ENCODE measurements at places on chromosomes 13 and 19.

- DNase-seq, result no peak
Observed at GRCh38 chr19:46081928-46082727, 41.3 kb upstream of the IGFL4 start.

GRCh38 chr13:43273362-43273761, 250.0 kb downstream of the DNAJC15 start:
- no peak for DNase-seq

- DNase-seq, result no peak
Observed at GRCh38 chr13:23751195-23751594, 138.0 kb downstream of the MIPEP start.

GRCh38 chr13:26342898-26343297, 89.0 kb downstream of the CDK8 start:
- no peak for DNase-seq

DNA sequence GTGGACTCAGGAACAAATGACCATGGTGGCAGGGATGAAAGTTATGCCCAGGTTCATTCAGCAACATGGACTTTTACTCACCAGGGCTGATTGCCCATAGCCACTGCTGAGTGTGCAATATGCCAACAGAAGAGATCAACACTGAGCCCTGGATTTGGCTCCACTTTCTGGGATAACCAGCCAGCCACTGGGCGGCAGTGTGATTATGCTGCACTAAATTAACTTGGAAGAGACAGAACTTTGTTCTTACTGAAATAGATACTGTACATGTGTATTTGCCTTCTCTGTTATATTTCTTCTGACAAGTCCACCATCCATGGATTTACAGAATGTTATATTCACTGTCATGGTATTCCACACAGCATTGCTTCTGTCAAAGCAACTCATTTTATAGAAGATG, 257.4 kb downstream of the TDRD3 start:
- DNase-seq, result no peak

GRCh38 chr19:50815439-50815838, 8.1 kb downstream of the KLK1 start:
- DNase-seq, result no peak

DNA sequence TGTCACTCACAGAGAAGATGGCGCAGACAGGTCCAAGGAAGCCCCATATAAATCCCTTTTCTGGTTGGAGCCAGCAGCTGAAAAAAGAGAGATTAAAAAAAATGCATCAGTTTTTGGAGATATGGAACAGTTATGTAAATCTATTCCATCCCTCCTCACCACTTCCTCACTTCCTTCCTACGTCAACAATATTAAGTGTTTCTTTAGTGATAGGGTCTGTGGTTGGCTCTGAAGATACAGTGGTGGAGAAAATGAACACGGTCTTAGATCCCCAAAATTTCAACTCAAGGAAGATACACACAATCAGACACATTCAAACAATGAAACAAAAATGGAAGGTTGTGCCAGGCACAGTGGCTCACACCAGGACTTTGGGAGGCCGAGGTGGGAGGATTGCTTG, 31.5 kb downstream of the ADGRE2 start:
- no peak for DNase-seq

- DNase-seq, result no peak
Observed at GRCh38 chr13:43196750-43197370, 173.5 kb downstream of the DNAJC15 start.

DNA sequence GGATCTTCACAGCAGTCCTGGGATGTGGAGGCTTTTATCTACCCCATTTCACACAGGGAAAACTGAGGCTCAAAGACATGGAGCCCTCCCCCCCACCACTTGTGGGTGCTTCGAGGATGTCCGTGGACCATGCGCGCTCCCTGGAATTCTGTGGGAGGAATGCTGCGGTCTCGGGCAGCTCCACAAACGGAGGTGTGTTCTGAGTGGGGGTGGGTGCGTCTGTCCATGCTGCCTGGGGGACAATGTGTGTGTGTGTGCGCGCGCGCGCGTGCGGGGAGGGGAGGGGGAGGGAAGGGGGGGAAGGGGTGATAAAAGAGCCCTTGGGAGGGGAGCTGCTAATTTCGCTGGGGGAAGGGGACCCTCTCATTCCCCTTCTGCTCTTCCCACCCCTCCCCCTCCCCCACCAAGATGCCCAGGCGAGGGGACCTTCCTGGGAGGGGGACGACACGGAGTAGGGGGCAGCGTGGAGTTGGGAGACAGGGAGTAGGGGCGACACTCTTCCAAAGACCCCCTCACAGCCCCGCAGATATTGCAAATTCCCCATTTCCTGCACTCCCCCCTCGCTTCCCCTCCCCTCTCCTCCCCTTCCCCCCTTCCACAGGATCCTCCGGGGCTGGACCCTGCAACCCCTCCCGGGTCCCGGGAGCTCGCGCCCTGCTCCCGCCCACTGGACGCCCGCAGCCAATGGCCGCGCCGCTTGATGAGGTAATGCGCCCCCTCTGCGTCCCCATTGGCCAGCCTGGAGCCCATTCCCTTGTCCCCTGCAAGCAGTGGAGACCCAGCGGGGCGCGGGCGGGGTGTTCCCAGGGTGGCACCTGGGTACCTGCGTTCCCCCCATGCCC, 18.9 kb upstream of the ZNRF4 start:
- DNase-seq, result no peak

- peak; percentile 86 for DNase-seq
Observed at GRCh38 chr19:13781547-13781946, 7.3 kb downstream of the C19orf53 start.

DNA sequence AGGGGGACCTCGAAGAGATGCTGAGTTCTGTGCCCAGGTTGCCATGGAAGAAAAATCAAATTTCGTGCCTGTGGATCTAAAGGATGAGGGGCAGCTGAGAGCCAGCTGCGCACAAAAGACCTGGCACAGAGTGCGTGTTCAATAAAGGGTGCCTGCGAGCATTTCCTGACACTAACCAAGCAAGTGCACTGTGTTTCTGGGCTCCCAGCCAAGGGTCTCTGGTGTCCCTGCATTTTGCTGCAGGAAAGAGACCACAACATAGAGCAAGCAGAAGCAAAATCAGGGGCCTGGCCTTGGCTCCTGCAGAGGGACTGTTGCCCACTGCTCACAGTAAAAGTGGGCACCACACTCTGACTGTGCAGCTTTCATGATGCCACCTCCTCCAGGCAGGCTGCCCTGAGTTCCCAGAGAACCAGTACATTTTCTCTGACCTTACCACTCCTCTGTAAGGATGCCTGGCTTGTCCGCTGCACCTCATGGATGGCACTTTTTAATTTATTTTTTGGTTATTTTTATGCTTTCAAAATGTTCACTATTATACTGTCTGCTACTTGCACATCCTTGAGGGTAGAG, 70.8 kb upstream of the GPR12 start:
- DNase-seq, result no peak

DNA sequence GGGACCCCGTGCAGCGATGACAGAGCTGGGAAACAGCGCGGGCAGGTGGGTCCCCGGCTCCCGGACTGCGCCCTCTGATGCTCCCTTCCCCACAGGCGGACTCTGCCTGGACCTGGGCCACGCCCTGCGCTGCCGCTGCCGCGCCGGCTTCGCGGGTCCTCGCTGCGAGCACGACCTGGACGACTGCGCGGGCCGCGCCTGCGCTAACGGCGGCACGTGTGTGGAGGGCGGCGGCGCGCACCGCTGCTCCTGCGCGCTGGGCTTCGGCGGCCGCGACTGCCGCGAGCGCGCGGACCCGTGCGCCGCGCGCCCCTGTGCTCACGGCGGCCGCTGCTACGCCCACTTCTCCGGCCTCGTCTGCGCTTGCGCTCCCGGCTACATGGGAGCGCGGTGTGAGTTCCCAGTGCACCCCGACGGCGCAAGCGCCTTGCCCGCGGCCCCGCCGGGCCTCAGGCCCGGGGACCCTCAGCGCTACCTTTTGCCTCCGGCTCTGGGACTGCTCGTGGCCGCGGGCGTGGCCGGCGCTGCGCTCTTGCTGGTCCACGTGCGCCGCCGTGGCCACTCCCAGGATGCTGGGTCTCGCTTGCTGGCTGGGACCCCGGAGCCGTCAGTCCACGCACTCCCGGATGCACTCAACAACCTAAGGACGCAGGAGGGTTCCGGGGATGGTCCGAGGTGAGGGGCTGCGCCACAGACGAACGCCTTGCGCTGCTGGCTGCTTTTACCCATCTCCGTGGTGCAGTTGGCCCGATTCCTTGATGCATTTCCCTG, 7.8 kb upstream of the SELENOV start:
- DNase-seq, result no peak

GRCh38 chr13:73136776-73137175, 78.0 kb downstream of the KLF5 start:
- no peak for DNase-seq

GRCh38 chr13:32783067-32783466, 196.8 kb downstream of the PDS5B start:
- DNase-seq, result no peak

DNA sequence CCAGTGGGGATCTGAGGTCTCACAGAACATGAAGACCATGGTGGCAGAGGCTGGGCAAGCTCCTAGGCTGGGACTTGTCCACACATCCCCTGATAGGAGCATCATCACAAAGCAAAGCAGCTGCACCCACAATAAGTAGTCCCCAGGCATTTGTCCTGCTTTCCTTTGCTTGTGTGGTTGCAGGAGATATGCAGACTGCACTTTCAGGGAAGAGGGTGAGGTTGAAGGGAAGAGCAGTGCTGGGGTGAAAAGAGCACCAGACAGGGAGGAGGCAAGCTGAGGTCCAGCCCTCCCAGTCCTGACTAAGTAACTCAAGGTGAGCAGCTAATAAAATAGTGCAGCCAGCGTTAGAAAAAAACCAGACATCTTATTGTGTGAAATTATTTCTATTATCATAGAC, 383.6 kb downstream of the UQCRFS1 start:
- no peak for DNase-seq

Data from sciatic nerve (tissue), 2 donors.